ENCODE measurements at places on chromosomes 6 and 20.

DNA sequence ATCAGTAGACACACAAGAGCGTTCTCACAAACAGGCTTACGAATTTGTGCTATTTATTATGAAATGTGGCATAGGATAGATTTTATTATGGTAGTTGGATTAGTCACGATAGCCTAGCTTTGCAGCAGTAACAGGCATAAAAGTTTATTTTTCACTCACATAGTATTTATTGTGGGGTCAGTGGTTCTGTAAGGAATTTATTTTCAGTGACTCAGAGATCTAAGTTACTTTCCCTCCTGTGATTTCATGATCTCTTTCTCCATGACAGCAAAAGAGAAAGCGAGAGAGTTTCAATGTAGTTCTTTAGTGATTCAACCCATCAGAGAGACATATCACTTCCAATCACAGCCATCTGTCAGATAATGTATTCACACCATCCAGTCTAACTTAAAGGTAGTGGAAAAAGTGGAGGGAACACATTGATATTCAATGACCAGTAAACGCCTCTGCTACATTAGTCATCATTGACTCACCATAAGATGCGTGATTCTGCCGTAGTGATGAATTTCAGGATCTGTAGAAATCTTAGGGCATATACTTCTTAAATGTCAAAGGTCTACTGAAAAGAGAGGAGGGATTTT, 605.5 kb downstream of the HDGFL1 start:
- DNase-seq, result peak; percentile 82

- DNase-seq, result peak; percentile 89
Measured at GRCh38 chr20:34713194-34713943, 9.2 kb downstream of the TP53INP2 start.

- DNase-seq, result peak; percentile 95
Measured at GRCh38 chr6:156953479-156954146, 176.4 kb downstream of the ARID1B start.

GRCh38 chr20:38723017-38723847, 1.1 kb upstream of the SLC32A1 start:
- DNase-seq, result no peak

- no peak for DNase-seq
Measured at GRCh38 chr6:52724042-52724405, 39.3 kb downstream of the GSTA2 start.

- DNase-seq, result no peak
Measured at GRCh38 chr20:35006531-35006971, 50.9 kb downstream of the MYH7B start.

- no peak for DNase-seq
Measured at GRCh38 chr20:63097336-63097831, 90.6 kb upstream of the BHLHE23 start.

DNA sequence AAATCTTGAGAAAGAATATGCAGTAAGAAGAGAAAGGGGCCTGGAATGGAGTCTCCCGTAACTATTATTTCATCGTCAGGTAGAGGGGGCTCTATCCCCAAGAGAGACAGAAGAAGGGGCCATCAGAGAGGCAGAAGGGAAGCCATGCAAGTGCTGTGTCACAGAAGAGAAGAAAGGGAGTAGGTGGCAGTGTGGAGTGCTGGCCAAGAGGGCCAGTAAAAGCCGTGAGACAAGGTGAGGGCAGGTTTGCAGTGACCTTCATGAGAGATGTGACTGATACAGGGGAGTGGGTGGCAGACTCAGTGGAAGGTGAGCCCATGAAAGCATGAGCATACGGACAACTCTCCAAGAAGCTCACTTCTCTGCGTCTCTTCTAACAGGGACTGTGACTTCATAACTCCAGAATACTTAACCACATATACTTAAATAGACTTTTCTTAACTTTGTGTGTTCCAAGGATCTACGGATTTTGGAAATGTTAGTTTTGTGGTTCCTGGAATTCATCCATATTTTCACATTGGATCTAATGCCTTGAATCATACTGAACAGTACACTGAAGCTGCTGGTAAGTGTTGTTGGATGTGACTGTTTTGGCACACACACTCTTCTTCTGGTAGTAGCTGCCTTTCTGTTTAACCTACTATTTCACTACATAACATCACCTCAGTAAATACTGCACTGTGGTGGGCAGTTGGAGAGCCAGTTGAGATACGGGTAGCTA, 15.6 kb downstream of the PM20D2 start:
- DNase-seq, result no peak

GRCh38 chr6:31620586-31621319, at the start of gene PRRC2A:
TSS of gene PRRC2A (plus strand) at chr6:31620715. CDS start at chr6:31622790, 2,075 bp downstream.
- no peak for DNase-seq

- no peak for DNase-seq
Measured at GRCh38 chr20:37543828-37544227, 16.2 kb upstream of the BLCAP start.

DNA sequence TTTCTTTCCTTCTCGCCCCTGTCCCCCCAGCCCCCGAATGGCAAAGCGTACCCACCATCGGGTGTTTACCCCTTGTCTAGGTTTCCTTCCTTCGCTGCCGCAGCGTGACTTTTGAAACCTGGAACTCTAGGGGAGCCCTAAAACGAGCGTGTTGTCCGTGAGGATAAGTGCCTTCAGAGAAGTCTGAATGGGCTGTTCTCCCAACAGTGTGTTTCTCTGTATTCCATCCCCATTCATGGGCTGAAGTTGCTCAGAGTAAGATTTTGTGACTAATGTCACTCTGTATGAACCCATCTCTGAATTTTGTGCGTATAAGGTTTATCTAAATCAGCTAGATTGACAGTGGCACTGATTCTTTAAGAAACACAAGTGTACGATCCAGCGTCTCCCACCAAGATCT, 949 bp downstream of the MACROD2 start:
- DNase-seq, result no peak

- no peak for DNase-seq
Measured at GRCh38 chr6:10837009-10837621, 1.2 kb downstream of the MAK start.

- peak; percentile 39 for DNase-seq
Measured at GRCh38 chr6:113558966-113559365, 298.2 kb upstream of the MARCKS start.

- DNase-seq, result no peak
Measured at GRCh38 chr6:119129968-119130484, 51.6 kb upstream of the FAM184A start.

DNA sequence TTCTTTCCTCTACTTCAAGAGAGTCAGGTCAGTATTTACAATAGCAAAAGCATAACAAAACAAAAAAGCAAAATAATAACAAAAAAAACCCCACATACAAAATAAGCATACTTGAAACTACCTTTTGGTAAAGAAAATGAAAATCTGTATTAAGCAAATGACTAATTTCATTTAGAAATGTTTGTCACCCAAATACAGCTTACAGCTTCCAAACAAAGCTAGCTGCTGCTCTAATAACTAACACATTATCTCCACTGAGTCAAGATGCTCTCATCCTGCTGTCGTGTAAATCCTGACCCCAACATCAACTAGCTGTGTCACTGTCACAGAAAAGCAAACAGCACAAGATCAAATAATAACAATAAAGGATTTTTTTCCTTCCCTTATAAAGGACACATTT, 21.7 kb downstream of the MAP7 start:
- no peak for DNase-seq

GRCh38 chr6:149284904-149285303, 32.6 kb upstream of the TAB2 start:
- no peak for DNase-seq

DNA sequence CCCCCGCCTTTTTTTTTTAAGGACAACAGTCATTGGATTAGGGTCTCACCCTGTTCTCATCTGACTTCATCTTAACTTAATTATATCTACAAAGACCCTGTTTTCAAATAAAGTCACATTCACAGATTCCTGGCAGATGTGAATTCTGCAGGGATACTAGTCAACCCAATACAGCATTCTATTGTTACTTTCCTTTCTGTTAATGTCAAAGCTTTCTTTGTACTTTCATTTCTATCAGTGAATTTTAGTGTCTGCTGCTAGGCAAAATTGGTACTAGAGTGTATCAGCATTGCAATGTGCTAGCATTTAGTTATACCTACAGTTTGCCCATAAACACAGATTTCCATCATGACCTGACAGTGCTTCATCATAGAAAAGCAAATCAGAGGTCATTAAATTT, 281.9 kb downstream of the CDKAL1 start:
- no peak for DNase-seq

DNA sequence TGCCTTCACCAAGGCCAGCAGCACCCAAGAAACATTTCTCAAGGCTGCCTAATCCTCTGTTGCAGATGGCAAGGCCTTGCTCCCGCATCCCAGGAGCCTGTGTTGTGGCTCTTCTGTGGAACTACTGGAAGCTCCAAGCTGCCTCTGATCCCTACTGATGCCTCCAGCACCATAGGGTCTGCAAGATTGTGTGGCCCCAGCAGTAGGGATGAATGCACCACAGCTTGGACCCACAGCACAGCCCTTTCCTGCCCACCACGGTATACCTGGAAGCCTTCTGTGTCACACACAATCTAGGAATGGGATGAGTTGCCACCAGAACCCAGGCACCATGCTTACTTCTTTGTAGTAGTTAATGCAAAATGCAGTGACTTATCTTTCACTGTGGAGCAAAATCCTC, 291.1 kb upstream of the FOXQ1 start:
- no peak for DNase-seq

GRCh38 chr6:75791881-75792280, 42.8 kb downstream of the MYO6 start:
- no peak for DNase-seq

GRCh38 chr20:64108731-64109681, 1.6 kb upstream of the NPBWR2 start:
- DNase-seq, result no peak

- DNase-seq, result no peak
Measured at GRCh38 chr6:169763308-169763707, 11.9 kb downstream of the ERMARD start.

Data from HFF-Myc (cell line).